Activated T-helper 1 cell treated with anti-CD3 and anti-CD28 coated beads, Interleukin-12 subunit alpha, Interleukin-12 subunit beta, Interleukin-2, Interleukin-4 antibody, amounts not matched to agents 30 ng/mL and 10 ng/mL and 1 ng/mL, durations not matched to agents 14 hours and 24 hours and 36 hours (primary cell): ENCODE measurements at places on chromosomes 1 and 21. TPM values are rescaled to one million over a fixed set of nuclear protein-coding genes. Genes with fewer than 3 reads are reported as not detected.

DNA sequence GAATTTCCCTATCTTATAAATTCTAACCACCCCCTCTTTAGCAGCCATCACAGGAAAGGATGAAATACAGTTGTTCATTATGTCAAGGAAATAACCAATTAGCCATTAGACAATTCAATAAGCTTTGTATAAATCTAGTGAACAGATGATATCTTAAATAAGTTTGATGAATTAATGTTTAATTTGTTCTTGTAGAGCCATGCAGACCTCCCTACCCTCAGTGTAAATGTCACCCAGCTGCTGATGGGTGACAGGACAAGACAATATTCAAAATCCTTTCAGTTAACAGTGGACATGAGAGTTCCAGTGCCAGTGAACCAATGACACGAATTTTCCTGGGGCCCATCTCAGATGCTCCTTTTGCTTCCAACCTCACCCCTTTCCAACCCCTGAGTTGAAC, 395.9 kb downstream of the KCTD3 start:
- no peak for DNase-seq

The PWP2 gene
- 11.9 and 15.1 TPM in 2 replicates for total RNA-seq

GRCh38 chr1:52579415-52579814, 22.8 kb upstream of the GPX7 start:
- no peak for DNase-seq

DNA sequence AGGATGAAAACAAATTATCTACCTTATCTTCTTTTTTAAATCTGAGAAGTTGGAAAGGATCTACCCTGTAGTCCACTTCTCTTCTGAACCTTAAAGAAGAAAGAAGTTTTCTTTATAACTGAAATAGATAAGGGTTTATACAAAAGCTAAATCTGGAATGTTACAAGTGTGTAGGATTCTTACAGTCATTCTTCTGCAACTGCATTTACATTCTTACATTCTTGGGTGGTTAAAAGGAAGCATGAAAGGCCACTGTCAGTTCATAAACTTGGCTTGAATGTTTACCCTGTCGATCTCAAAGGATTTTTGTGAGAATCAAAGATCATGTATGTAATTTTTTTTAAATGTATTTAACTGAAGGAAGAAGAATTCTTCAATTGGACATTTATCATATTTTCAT, 142.1 kb upstream of the BRINP3 start:
- no peak for DNase-seq

The PLD5 gene
- not detected in 2 replicates for total RNA-seq

DNA sequence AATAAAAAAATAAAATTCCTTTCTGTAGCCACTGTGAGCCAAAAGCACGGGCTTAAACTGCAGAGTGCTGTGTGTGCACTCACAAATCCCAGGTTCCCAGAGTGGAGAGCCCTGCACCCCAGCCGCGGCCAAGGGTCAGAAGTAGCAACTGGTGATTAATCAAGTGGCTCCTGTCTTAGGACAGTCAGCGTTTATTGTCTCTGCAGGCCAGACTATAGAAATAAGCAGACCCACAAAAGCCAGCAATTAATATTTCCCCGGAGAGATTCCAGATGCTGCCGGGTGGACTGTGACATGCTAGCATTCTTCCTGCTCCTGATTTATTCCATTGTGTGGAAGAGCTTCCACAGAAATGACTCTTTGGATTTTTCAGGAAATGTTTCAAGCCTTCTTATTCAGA, 412.2 kb downstream of the KIF26B start:
- no peak for DNase-seq

DNA sequence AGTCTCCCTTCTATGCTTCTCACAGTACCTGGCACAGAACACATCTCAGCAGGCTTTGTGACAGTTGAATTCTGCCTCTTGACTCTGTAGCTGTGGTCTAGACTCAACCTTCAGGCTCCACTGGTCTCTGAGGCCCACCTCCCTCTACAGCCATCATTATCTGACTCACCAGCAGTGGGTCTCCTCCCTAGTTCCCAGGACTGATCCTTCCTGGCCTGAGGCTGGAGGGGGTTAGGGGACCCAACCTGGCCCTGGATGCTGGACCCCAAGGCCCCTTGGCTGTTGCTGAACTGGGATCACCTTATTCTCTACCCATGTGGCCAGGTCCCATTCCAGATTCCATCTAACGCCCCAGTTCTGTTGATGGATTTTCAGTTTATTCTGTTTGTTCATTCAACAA, 43.1 kb upstream of the FOXO6 start:
- DNase-seq = no peak

DNA sequence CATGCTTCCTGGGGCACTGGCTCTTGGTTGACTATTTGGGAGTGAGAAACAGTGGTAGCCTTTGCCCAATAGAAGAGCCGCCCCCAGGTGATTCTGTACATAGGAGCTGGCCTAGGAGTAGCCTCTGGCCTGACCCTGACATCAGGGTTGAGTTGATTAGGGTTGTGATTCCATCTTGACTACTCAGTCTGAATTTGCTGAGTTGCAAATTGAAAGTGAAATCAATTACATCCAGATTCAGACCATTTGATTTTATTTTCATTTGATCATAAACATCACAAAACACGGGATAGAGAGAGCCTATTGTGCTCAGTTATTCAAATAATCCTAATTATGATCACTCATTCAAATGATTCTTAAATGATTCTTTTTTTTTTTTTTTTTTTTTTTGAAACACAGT, 253.2 kb downstream of the KIF26B start:
- DNase-seq = no peak

The ETV3L gene
- not detected in 2 replicates for total RNA-seq

The DUSP12 gene
- 34.1 and 36.0 TPM in 2 replicates for total RNA-seq

DNA sequence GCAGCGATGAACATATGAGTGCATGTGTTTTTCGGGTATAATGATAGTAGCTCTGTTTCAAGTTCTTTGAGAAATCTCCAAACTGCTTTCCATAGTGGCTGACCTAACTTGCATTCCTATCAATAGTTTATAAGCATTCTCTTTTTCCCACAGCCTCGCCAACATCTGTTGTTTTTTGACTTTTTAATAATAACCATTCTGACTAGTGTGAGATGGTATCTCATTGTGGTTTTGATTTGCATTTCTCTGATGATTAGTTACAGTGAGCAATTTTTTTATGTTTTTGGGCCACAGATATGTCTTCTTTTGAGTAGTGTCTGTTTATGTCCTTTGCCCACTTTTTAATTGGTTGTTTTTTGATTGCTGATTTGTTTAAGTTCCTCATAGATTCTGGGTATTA, 10.6 kb upstream of the RUNX1 start:
- DNase-seq = no peak

DNA sequence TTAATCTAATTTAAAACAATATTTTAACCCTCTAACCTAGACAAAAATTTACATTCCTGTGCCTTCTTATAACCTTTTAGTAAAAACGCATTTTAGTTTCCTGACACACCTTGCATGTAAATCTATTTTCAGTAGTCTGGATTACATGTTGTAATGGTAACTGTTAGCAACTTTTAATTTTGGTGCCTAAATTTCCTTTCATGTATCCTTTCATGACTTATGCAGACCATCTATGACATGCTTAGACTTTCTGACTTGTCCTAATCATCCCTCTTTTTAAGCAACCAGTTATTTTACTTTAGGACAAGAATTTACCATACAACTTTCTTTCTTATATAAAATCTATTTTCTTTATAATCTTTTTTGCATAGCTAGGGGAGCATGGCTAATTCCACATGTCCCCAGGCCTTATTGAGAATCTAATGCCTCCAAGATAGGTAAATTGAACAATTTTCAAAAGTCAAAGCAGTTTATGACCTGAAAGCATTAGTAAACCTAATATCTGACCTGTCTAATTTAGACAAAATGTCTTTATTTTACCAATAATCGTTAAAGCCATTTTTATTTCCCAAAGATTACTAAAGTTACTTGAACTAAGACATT, 57.5 kb upstream of the IL12RB2 start:
- no peak for DNase-seq

DNA sequence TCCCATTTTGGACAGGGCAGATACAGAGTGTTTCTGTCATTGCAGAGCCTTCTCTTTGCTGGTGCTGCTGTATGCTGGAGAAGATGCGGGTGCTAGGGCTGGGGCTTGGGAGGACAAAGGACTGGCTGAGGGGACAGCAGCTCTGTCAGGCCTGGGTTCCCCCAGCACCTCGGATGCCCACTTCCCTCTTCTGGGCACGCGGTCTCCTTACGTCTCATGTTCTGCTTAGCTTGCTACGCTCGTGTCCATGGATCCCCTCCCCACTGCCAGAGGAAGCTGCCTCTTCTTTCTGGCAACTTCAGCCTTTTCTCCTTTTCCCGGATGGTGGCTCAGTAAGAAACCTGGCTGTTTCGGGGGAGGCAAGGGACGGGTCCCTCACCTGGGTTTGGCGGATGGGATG, 75.7 kb downstream of the ARHGEF10L start:
- no peak for DNase-seq

The RAD54L gene
- 49.7 and 50.2 TPM in 2 replicates for total RNA-seq

DNA sequence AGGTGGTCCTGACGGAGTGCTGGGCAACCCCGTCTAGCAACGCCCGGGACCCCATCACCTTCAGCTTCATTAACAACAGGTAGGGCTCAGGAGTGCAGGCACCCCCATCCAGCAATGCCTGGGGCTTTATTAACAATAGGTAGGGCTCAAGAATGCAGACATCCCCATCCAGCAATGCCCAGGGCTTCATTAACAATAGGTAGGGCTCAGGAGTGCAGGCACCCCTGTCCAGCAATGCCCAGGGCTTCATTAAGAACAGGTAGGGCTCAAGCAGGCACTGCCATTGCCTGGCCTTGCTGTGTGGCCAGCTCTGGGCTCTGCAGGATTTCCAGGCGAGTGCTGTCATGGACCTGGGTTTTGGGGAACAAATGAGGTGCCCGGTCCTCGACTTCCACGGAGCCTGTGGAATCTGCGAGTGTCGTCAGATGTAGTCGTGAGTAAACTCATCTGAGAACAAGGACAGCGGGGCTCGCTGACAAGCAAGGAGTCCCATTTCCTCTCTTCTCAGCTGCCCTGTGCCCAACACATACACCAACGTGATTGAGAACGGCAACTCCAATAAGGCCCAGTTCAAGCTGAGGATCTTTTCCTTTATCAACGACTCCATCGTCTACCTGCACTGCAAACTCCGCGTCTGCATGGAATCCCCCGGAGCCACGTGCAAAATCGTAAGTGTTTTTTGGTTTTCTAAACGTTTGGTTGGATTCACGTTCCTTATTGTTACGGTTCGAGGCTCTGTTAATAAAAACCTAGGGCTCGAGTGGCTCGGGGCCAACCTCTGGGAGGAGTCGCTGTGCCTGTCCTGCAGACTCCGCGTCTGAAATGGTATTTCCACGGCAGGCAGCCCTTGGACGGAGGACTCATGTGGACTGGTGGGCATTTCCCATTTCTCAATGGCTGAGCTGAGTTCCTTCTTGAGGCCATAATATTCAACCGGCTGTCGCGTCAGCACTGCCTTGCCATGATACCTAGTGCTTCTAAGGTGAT, 56.3 kb downstream of the UMODL1 start:
- DNase-seq = no peak

- DNase-seq = no peak
These were observed 9.9 kb downstream of the SYNJ1 start for GRCh38 chr21:32717851-32718316.

The OR2L3 gene
- not detected in 2 replicates for total RNA-seq

GRCh38 chr1:208164609-208165008, 79.6 kb downstream of the PLXNA2 start:
- no peak for DNase-seq

DNA sequence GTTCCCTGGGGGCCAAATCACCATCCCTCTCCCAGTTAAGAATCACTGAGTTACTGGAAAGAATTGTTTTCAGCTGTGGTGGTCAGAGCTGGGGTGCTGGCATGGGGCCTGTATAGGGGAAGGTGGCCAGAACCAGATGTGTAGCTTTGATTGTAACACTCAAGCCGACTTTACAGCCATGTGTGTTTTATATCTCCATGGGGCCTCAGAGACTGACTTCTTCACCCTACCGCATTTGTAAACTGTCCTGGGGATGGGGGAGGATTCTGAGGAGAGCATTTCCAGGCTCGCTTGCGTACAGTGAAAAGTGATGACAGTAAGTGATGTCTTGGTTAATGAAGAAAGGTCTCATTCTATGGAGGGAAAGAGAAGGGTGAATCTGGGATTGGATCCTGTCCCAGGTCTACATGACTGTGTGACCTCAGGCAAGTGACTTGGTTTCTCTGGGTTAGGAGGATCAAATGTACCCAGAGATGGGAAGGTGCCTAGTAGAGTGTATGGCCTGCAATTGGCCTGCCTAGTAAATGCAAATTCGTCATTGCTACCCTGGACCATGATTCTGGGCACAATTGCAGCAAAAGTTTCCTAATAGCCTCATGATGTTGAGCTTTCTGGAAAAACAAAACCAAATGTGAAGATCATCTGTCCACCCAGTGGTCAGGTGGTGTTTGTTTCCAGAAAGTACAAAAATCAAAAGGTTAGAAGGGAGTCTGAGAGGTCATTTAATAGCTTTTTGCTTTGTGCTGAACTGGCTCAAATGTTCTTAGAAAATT, 49.7 kb upstream of the RCC2 start:
- DNase-seq = no peak

The ATAD3A gene
- total RNA-seq = 108 TPM in 2 replicates

The REG4 gene
- 0.34 and 0.78 TPM in 2 replicates for total RNA-seq

The FYB2 gene
- not detected in 2 replicates for total RNA-seq

DNA sequence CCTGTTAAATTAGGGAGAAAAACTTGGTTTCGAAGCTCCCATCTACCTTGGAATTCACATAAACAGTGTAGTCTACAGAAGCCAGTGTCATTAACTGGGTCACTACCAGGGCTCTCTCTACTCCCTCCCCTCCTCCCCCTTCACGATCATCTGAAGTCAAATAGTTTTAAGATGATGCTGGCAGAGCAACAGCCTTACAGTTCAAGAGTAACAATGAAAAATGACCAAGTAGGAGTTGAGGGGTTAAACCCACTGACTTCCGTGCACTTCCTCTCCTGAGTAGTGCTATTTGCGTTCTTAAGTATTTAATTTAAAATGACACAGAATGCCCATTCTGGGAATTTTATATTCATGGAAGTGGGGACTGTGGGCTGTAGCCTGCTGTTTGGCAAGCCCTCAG, 236.9 kb downstream of the SIPA1L2 start:
- no peak for DNase-seq

- DNase-seq = no peak
These were observed 1793.2 kb downstream of the NCAM2 start for GRCh38 chr21:22791376-22791775.

DNA sequence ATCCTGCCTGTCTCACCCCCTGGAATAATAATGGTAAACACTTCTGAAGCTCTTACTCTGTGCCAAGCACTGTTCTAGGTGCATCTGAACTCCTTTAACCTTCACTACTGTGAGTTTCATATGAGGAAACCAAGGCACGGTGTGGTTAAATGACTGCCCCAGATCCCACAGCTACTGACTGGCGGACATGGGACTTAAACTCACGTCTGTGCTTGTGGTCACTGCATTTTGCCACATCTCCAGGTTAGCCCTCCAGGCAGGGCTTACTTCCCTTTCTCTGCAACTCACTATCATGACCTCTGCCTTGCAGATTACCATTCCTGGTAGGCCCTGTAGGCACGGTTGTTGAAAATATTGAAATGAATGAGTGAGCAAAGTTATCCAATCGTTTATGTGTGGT, 83.4 kb downstream of the ADSS2 start:
- no peak for DNase-seq

The LDLRAD2 gene
- not detected in 2 replicates for total RNA-seq

The FMN2 gene
- total RNA-seq = not detected in 2 replicates

- no peak for DNase-seq
These were observed 20.6 kb downstream of the CLCA1 start for GRCh38 chr1:86489242-86489878.
